HFFc6 (cell line): ENCODE measurements at places on chromosomes 7 and 10. TPM values are rescaled to one million over a fixed set of nuclear protein-coding genes. Genes with fewer than 3 reads are reported as not detected.

Gene IL2RA
- not detected in 3 replicates for total RNA-seq

Gene CC2D2B
- not detected in 2 replicates for total RNA-seq

Gene FXYD4
- total RNA-seq = not detected in 3 replicates

DNA sequence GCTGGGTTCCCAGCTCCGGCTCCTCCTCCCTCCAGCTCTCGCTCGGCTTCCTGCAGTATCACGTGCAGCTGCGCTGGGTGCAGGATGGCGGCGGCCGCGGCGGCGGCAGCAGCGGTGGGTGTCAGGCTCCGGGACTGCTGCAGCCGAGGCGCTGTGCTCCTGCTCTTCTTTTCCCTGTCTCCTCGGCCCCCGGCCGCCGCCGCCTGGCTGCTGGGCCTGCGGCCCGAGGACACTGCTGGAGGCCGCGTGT, at the start of gene CNNM1:
Gene CNNM1, plus strand, starts transcription at position 53 of the 250 bp plus-strand sequence. Its CDS starts 32 bp downstream, at position 85.
- no peaks in the 10 kb centered on the region for H3K36me3 ChIP-seq
- peak within 1 kb of the TSS; percentile 77 for H3K4me3 ChIP-seq
- no peaks in the 10 kb centered on the region; the same call in 1 of the 2 replicates for H3K27me3 ChIP-seq
- peak; percentile 55 for DNase-seq

Gene LDB3
- 0.68 and 1.6 TPM in 2 replicates for total RNA-seq

DNA sequence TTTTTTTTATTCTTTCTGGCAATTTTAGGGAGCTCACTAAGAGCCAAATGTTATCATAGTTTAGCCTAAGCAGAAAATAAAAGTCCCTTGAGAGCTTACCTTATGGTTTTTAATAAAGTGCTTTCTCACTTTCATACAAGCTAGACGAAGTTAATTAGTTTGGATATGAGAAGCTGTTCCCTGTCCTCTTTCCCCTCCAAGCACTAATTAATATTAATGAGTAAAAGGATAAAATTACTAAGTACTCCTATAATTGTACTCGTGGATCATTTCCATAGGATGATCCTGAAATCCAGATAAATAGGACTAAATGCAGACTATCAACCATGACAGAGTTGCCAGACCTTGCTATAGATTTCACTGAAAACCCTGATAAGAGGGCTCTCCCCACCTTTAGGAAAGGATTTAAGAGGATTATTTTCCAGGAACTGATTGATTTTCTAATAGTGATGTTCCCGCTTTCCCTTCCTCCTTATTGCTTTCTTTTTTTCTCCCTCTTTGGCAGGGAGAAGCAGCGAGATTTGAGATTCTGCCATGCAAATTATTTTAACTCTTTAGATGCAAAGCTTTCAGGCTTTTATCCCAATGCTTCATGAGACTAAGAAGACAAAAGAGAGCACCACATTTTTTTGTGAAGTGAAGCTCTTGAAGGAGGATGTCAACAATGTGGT, 58.3 kb upstream of the HECW1 start:
- no peak overlapping the region for H3K4me3 ChIP-seq
- DNase-seq = no peak
- H3K36me3 ChIP-seq = 0 out of 2 replicates have a peak, but pooled peaks cover 7% of the 10 kb centered on the region
- H3K27ac ChIP-seq = no peak overlapping the region
- H3K4me1 ChIP-seq = no peaks in the 10 kb centered on the region

Gene KCND2
- not detected in 3 replicates for total RNA-seq

Gene AUTS2
- total RNA-seq = 0.17 to 0.19 TPM in 2 of 3 replicates, not detected in the other

GRCh38 chr7:142796501-142797390, 26.0 kb downstream of the PRSS2 start:
- H3K4me1 ChIP-seq = peaks cover 8% of the 10 kb centered on the region
- H3K27ac ChIP-seq = no peak overlapping the region
- peak overlapping the region; percentile 36; the same call in 1 of the 2 replicates for H3K4me3 ChIP-seq
- peaks cover 52% of the 10 kb centered on the region for H3K27me3 ChIP-seq
- no peak for DNase-seq
- no peaks in the 10 kb centered on the region for H3K36me3 ChIP-seq

DNA sequence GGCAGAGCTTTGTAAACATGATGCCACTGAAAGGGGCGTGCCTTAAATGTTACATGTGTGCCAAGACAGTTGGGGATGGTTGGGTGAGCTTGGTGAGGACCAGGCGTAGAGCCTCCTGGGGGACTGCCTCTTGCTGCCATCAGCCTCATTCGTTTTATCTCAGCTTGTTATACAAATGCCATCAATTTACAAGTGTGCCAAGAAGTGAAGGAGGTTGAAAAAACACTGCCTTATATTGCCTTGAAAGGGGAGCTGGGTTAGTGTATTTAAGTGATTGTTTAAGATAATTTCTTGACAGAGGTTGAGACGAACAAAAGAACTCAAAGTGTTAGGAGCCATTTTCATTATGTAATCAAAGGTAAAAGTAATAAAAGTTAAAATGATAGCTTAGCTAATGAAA, 354.7 kb downstream of the PHTF2 start:
- no peaks in the 10 kb centered on the region for H3K36me3 ChIP-seq
- no peak overlapping the region for H3K27ac ChIP-seq
- DNase-seq = no peak
- no peak overlapping the region for H3K4me3 ChIP-seq
- peaks cover 41% of the 10 kb centered on the region for H3K4me1 ChIP-seq

Gene RAB19
- total RNA-seq = not detected in 3 replicates

GRCh38 chr10:74371696-74372095, 220.7 kb downstream of the ADK start:
- H3K27ac ChIP-seq = no peak overlapping the region
- H3K4me3 ChIP-seq = no peak overlapping the region
- peaks cover 26% of the 10 kb centered on the region for H3K36me3 ChIP-seq
- H3K27me3 ChIP-seq = peaks cover 3% of the 10 kb centered on the region; the same call in 1 of the 2 replicates
- H3K4me1 ChIP-seq = peaks cover 44% of the 10 kb centered on the region

DNA sequence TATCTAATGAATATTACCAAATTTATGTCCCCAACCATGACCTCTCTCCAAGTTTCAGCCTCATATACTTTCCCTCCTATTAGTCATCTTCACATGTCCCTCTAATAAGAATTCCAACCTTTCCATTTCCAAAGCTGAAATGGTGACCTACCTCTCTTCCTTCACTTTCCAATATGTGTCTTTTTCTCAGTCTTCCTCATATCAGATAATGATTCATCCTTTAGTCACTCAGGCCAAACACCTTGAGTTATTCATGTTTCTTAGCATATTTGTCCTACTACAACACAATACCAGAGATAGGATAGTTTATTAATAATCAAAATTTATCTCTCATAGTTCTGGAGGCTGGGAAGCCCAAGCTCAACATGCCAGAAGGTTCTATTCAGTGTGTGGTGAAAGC, 318.5 kb upstream of the ZWINT start:
- no peak overlapping the region for H3K4me3 ChIP-seq
- no peak overlapping the region for H3K27ac ChIP-seq
- H3K4me1 ChIP-seq = no peaks in the 10 kb centered on the region
- no peaks in the 10 kb centered on the region for H3K27me3 ChIP-seq
- no peaks in the 10 kb centered on the region for H3K36me3 ChIP-seq
- DNase-seq = no peak

GRCh38 chr7:51244053-51244452, 72.6 kb downstream of the COBL start:
- H3K4me3 ChIP-seq = no peak overlapping the region
- no peaks in the 10 kb centered on the region for H3K36me3 ChIP-seq
- H3K27ac ChIP-seq = no peak overlapping the region
- H3K27me3 ChIP-seq = no peaks in the 10 kb centered on the region; the same call in 1 of the 2 replicates
- DNase-seq = no peak

Gene AKR1C4
- total RNA-seq = not detected in 3 replicates

- H3K36me3 ChIP-seq = no peaks in the 10 kb centered on the region; the same call in 1 of the 2 replicates
- no peaks in the 10 kb centered on the region for H3K27me3 ChIP-seq
- H3K4me1 ChIP-seq = peaks cover 36% of the 10 kb centered on the region
- no peak overlapping the region for H3K4me3 ChIP-seq
These were observed 1.6 kb upstream of the BET1 start for GRCh38 chr7:94005753-94006152.

- H3K36me3 ChIP-seq = peaks cover under 1% of the 10 kb centered on the region; the same call in 1 of the 2 replicates
- DNase-seq = no peak
- no peak overlapping the region for H3K27ac ChIP-seq
- H3K4me3 ChIP-seq = no peak overlapping the region
- peaks cover 48% of the 10 kb centered on the region for H3K4me1 ChIP-seq
These were observed 600.0 kb downstream of the PHTF2 start for GRCh38 chr7:78398576-78398975.

Gene GRID2IP
- not detected in 3 replicates for total RNA-seq

- H3K27ac ChIP-seq = no peak overlapping the region
- H3K4me3 ChIP-seq = no peak overlapping the region
- H3K36me3 ChIP-seq = no peaks in the 10 kb centered on the region
- H3K4me1 ChIP-seq = no peaks in the 10 kb centered on the region
- DNase-seq = no peak
- peaks cover 14% of the 10 kb centered on the region for H3K27me3 ChIP-seq
These were observed 88.3 kb upstream of the ANTXRL start for GRCh38 chr10:46198516-46198915.

DNA sequence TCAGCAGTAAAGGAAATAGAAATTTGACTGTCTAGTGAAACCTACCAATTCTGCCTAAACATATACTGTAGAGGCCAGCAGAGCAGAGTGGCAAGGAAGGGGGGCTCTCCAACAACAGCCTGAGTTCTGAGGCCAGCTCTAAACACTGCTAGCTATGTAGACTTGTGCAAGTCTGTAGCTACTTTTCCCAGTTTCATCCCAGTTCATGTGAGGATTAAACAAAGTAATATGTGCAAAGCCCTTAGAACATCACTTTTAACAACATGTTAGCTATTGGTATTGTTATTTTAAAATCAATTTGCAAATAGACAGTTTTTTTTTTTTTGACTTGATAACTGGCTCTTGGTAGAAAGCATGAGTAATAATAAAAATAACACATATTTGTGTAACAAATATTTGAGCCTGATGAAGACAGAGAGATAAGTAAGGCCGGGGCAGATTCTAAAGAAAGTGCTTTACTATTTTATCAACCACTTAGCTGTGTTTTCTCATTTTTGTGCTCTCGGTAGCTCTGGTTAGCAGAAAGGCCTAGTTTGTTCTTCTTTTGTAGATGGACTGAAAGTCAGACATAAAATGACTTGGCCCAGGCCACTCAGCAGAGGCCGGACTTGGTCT, 9.3 kb downstream of the CHST12 start:
- no peak overlapping the region; the same call in 1 of the 2 replicates for H3K27ac ChIP-seq
- H3K36me3 ChIP-seq = no peaks in the 10 kb centered on the region
- no peak for DNase-seq
- peaks cover 33% of the 10 kb centered on the region for H3K4me1 ChIP-seq

DNA sequence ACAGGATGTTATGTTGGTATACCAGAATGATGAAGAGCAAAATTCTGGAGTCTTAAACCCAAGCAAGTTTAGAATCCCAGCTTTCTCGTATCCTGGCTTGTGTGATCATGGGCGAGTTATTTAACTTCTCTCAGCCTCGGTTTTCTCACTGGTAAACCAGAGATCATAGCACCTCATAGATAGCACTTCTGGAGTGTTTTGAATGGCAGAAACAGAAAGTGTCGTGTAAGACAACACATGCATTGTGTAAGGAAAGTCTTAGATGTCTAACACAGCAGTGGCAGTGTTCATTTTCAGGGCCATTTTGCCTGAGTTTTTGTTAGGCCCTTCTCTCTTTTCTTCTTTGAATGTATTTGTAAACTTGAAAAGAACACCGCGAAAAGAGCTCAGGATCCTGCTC, 465.1 kb downstream of the AUTS2 start:
- no peaks in the 10 kb centered on the region for H3K36me3 ChIP-seq
- H3K27ac ChIP-seq = no peak overlapping the region
- H3K4me1 ChIP-seq = no peaks in the 10 kb centered on the region

GRCh38 chr7:37109843-37110242, 338.8 kb downstream of the ELMO1 start:
- no peaks in the 10 kb centered on the region for H3K4me1 ChIP-seq
- no peak for DNase-seq
- no peak overlapping the region for H3K4me3 ChIP-seq
- no peaks in the 10 kb centered on the region for H3K27me3 ChIP-seq
- no peaks in the 10 kb centered on the region for H3K36me3 ChIP-seq

Gene DIP2C
- total RNA-seq = 24.6 and 26.7 TPM in 2 replicates

- peaks cover 9% of the 10 kb centered on the region for H3K36me3 ChIP-seq
- DNase-seq = no peak
- H3K27me3 ChIP-seq = no peaks in the 10 kb centered on the region
- H3K4me3 ChIP-seq = no peak overlapping the region
These were observed 23.8 kb downstream of the WBP1L start for GRCh38 chr10:102767428-102768160.

Gene PRLHR
- total RNA-seq = not detected in 3 replicates

Gene OPN4
- not detected in 3 replicates for total RNA-seq

DNA sequence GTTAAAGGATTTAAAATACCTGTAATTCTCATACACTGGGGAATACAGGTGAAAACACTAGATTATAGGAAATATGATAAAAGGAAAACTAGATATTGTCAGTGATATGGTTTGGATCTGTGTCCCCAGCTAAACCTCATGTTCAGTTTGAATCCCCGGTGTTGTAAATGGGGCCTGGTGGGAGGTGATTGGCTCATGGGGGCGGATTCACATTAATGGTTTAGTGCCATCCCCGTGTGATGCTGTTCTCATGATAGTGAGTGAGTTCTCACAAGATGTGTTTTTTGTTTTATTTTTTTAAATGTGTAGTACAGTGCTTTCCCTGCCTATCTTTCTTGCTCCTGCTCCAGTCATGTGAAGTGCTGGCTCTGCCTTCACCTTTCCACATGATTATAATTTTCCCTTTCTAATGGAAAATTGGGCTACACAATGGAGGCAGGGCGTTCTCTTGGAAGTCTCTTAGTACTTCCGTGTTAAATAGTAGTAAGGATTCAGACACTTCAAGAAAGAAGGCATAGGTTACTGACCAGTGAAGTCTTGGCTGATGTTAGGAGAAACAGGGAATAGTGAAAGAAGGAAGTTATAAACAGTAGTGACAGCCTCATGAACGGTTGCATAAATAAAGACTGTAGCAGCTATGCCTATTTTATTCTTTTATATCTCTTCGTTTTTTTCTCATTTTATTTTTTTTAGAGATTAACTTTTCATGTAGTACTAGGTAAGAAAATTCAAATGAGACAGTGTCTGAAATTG, 386.4 kb downstream of the SUGCT start:
- no peaks in the 10 kb centered on the region for H3K36me3 ChIP-seq
- no peak overlapping the region for H3K4me3 ChIP-seq
- H3K4me1 ChIP-seq = peaks cover 7% of the 10 kb centered on the region
- no peak for DNase-seq
- H3K27me3 ChIP-seq = no peaks in the 10 kb centered on the region

- H3K27ac ChIP-seq = no peak overlapping the region
- H3K4me1 ChIP-seq = no peaks in the 10 kb centered on the region
- H3K36me3 ChIP-seq = 0 out of 2 replicates have a peak, but pooled peaks cover 10% of the 10 kb centered on the region
- peaks cover 18% of the 10 kb centered on the region for H3K27me3 ChIP-seq
These were observed 21.6 kb upstream of the TSPAN33 start for GRCh38 chr7:129122751-129123509.

Gene DPP6
- total RNA-seq = not detected in 3 replicates

DNA sequence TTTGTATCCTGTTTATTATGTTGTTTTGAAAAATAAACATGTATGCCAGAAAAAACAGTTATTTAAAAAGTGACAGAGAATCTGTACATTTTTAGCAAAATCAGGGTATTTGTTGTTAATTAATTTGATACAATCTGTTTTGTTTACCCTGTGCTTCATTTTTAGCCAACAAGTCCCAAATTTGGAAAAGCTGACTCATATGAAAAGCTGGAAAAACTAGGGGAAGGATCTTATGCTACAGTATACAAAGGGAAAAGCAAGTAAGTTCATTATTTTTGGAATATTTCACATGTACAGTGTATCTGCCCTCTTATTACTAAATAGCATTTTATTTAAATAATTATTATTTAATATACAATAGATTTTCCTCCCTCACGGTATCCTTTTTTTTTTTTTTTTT, 151.4 kb downstream of the CDK14 start:
- H3K4me3 ChIP-seq = no peak overlapping the region
- no peak overlapping the region for H3K27ac ChIP-seq
- H3K36me3 ChIP-seq = peaks cover 9% of the 10 kb centered on the region
- no peak for DNase-seq

GRCh38 chr10:43249151-43249961, 17.5 kb downstream of the RASGEF1A start:
- peaks cover 15% of the 10 kb centered on the region for H3K27me3 ChIP-seq
- H3K27ac ChIP-seq = no peak overlapping the region
- DNase-seq = no peak
